ENCODE measurements at places on chromosomes 5 and 9.
A peak's percentile ranks its signal among the peaks of the same experiment; 100 is the strongest.

DNA sequence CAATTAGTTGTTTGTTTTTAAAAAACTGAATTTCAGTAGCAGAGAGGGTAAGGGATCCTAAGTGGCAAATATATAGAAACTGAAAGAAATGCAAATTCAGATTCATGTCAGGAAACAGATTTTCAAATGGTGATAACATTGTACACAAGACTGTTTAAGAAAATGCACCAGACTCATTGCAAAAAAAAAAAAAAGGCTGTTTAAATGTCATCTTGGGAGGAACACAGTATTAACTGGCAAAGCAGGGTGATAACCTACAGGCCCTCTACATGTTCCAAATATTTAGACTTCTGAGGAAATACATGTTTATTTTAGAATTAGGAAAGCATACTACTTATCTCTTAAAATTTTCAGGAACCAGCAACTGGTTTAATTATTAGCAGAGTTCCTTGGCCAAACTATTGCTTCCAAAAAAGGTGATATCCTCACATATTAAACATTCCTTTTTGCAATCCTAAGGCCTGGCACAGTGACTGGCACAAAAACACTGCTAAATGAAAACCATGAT, 114.5 kb downstream of the TSSK1B start:
- DNase-seq = no peak

DNA sequence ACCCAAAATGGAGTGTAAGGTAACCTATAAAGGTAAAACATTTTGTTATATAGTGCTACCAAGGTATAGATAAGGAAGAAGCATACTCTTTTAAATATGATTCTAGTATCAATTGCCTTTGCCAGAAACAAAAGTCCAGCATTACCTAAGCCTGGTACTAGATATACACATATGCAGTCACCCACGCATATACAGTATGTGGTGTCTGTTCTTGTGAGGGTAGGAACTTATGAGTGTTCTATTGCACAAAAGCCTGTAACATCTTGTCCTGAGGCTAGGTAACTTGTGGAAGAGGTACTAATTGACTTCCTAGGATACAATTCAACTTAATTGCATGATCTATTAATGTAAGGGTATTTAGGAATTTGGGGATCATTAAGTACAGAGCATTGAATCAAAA, 31.3 kb upstream of the IFNE start:
- DNase-seq = no peak

- DNase-seq = peak; percentile 49
These were observed 211.6 kb upstream of the TMEM161B start for GRCh38 chr5:88480245-88480644.

DNA sequence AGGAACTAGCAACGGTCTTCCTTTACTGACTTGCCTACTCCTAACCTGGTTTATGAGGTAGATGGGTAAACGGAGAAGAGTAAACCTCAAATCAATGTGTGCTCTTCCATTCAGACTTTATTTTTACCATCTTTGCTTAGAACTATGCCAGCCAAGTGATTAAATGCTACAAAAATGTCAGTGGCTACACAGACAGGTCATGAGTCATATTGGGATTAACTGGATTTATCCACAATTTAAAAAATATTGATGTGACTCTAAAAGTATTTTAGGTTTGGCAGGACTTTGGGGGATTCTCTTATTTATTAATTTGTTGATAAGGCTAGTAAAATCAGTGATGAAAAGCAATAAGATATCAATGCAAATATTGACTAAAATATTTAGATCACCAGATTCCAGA, 275.0 kb downstream of the PLK2 start:
- no peak for DNase-seq

GRCh38 chr5:16265141-16265540, 85.5 kb upstream of the MARCHF11 start:
- DNase-seq = no peak

- no peak for DNase-seq
These were observed 47.8 kb downstream of the ERGIC1 start for GRCh38 chr5:172881691-172882370.

DNA sequence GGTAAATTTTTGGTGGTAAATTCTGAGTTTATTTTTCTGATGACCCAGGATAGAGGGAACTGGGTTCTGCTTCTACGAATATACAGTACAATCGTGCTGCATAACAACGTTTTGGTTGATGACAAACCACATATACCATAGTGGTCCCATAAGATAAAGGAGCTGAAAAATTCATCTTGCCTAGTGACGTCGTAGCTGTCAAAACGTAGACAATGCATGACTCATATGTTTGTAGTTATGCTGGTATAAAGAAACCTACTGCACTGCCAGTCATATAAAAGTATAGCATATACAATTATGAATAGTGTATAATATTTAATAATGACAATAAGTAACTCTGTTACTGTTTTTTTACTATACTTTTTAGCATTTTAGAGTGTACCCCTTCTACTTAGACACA, 244.0 kb downstream of the GAS1 start:
- DNase-seq = no peak

DNA sequence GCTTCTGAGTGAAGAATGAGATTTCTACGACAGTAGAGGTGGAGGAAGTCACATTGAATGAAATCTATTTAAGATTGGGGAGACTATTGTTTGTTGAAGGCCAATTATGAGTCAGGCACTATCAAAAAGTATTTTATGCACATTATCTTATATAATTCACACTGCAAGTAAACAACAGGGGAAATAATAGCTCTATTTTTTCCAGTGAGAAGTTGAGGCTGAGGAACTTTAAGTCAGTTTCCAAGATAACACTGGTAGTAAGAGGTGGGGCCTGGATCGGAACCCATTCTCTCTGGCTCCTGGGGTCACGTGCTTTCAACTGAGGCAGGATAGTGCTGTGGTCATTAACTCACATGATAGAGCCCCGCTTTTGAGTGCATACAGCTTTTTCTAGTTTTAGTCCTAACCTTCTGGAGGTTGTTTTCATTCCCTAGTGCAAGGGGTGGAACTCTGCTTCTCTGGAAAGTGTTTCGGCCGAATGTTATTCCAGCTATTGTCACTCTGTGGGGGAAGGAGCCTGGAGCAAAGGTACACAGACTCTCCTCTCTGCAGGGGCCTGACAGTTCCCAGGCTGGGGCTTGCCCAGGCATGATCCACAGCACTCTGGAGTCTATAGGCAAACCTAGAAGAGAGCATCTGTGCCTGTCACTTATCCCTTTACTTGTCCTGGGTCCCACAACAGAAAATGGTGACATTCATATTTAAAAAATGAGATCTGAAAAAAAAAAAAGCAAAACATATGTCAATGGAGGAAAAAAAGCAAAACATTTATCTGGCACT, 352.4 kb upstream of the ACTBL2 start:
- no peak for DNase-seq

- no peak for DNase-seq
These were observed 21.0 kb downstream of the CSF1R start for GRCh38 chr5:150065346-150065745.

DNA sequence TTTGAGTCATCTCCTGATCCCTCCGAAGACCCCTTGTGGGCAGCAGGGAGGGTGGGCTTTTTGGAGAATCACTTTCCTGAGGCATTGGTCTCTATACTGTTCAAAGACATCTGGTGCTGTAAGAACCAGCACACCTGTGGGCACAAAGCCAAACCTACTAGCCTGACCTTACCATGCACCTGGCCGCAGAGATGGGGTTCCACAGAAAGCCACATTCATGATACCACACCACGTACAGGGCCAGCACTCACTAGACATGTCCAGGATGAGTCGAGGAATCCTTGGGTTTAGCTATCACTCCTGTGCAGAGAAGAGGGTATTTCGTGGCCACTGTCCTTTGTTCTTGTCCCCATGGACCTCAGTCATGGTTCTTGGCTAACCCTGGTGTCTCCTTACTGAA, 203.4 kb downstream of the CACNA1B start:
- no peak for DNase-seq

GRCh38 chr9:92679413-92680165, 9.7 kb upstream of the IPPK start:
- no peak for DNase-seq

DNA sequence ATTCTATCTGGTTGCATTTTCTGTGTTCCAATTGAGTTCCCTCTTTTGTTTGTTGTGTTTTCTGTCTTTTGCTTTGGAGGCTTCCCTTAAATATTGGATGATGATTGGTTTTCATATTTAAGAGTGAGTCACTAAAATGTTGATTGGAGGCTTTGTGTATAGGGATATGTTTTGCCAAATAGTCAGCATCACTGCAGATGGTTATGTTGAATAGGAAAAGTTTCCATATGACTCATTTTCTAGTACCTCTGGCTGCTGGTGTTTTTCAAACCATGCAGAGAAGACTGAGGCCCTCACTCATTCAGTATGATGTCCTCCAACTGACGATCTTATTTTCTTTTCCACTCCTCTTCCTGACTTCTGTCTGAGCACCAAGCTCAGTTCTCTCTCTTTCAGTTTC, 1290.0 kb downstream of the EFNA5 start:
- DNase-seq = no peak

GRCh38 chr9:131253891-131254491, 22.3 kb downstream of the FAM78A start:
- DNase-seq = no peak

GRCh38 chr9:30609713-30610112, 1774.7 kb upstream of the ACO1 start:
- no peak for DNase-seq

- no peak for DNase-seq
These were observed 37.4 kb downstream of the SNX30 start for GRCh38 chr9:112787978-112788377.

DNA sequence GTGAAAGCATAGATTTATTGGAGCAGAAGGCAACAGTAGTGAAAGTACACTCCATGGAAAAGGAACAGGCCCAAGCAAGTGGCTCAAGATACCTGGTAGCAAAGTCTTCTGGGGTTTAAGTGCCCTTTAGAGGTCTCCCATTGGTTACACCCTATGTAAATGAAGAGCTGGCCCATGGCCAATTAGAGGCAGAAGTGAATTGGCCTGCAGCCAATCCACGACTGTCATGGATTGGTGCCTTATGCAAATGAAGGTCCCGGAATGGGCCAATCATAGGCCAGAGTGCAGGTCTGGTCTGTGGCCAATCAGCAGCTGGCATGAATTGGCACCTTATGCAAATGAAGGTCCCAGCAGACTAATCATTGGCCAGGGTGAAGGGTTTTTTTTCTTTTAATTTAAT, 64.2 kb upstream of the PCSK5 start:
- DNase-seq = no peak

DNA sequence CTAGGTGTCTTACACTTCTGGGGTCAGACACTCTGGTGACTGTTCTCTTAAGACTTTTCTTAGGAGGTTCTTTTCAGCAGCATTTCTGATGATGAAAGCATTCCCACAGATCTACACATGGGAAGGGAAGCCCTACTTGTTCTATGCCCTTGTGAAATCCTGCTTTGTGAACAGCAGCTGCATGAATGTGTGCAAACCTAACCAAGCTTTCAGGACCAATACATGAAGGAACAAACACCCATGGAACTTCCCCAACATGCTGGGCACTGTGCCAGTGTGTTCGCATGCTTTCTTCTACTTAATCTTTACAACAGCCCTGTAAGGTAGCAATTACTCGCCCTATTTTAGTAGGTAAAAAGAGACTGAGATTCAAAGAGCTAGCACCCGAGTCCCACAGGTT, 439.9 kb upstream of the KLF4 start:
- DNase-seq = no peak

GRCh38 chr9:6639622-6640021, 5.9 kb downstream of the GLDC start:
- no peak for DNase-seq

GRCh38 chr9:115353681-115354080, 235.7 kb upstream of the TNC start:
- no peak for DNase-seq

DNA sequence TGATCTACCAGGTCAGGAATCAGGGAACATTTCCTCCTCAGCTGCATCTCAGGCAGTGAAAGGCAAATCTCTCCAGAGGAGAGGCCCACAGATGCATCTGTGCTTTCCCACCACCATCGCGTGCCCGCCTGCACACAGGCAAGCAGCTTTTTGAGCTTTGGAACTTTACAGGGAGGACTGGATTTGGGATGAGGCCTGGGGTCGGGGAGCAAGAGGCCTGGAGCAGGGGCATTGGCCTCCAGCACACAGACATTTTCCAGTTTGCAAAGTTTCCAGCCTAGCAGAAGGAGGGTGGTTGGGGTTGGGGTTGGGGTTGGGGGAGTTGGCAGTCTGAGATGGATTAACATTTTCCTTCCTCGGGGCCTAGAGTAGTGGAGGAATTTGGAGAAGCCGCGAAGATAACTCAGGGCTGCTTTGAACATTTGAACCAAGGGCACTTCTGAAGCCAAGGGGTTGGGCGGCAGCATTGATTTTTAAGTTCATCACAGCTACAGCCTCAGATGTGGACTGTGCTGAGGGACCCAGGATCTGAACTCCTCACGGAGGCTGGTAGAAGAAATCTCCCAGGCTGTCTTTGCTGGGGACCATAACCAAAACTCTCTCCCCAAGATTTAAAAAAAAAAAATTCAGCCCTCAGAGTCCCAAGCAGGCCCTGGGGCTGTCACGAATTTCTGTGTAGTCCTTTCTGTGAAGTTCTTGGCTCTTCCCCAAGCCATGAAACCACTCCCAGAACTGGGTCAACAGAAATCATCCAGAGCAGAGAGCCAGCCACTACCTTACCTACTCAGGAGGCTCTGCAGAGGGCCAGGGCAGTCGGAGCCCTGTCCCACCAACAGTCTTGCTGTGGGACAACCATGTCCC, 25.6 kb downstream of the C5orf15 start:
- DNase-seq = no peak

GRCh38 chr9:113887436-113887835, 11.3 kb downstream of the ZNF618 start:
- DNase-seq = no peak

- peak; percentile 72 for DNase-seq
These were observed at the start of gene ARSB for GRCh38 chr5:78985116-78985724. ARSB (minus strand) TSS chr5:78985310; CDS start chr5:78985248, 62 bp downstream.

GRCh38 chr9:99253772-99254431, 31.8 kb downstream of the SEC61B start:
- DNase-seq = peak; percentile 46

GRCh38 chr9:20355022-20355421, 267.3 kb downstream of the MLLT3 start:
- no peak for DNase-seq

DNA sequence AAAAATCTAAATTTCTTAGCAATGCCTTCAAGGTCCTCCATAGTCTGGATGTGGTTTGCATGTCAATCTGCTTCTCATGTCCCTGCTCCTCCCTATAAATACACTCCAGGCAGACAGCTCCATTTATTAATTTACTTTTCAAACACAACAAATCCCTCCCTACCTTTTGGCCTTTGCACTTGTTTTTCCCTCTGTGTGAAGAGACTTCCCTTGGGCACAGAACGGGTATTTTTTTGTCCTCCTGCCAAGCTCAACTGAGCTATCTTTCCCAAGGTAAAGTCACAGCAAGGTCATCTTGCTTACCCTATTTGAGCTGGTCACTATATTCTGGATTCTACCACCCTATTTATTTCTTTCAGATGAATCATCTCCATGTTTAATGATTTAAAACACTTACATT, 159.6 kb upstream of the ANKH start:
- DNase-seq = no peak
